ENCODE measurements at places on chromosomes 16 and 17. TPM values are rescaled to one million over a fixed set of nuclear protein-coding genes. Genes with fewer than 3 reads are reported as not detected.

Gene AOC3
- total RNA-seq, result 0.56 TPM

GRCh38 chr16:51898872-51899271 is 648.1 kb downstream of the TOX3 start:
- DNase-seq, result no peak
- H3K4me1 ChIP-seq, result no peaks in the 10 kb centered on the region
- no peaks in the 10 kb centered on the region for H3K27me3 ChIP-seq
- no peak overlapping the region for H3K27ac ChIP-seq

Gene TNFRSF17
- total RNA-seq, result 92.4 TPM

DNA sequence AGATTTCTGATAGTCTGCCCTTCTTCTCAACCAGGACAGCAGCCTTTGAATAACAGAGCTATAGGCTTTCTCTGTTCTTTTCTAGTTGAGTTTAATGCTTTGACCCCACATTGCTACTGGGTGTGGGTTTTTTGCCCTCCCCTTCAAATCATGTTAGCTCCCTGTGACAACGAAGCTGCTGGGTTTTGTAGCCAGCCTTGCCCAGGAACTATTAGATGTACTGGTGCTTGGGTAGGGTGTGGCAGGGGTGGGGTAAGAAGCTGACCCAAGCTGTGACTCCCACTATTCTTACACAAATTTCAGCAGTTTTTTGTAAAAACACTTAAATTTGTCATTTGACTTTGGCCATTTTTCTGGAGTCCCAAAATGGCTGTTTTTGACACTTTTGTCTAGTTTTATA is 69.7 kb downstream of the NLK start:
- DNase-seq, result no peak
- H3K27me3 ChIP-seq, result no peaks in the 10 kb centered on the region
- no peak overlapping the region for H3K4me3 ChIP-seq
- peaks cover 4% of the 10 kb centered on the region for H3K4me1 ChIP-seq

Gene PDILT
- total RNA-seq, result not detected

- no peaks in the 10 kb centered on the region for H3K36me3 ChIP-seq
- no peaks in the 10 kb centered on the region for H3K27me3 ChIP-seq
- no peaks in the 10 kb centered on the region for H3K4me1 ChIP-seq
Measured at GRCh38 chr17:77899498-77899897, 59.0 kb upstream of the TNRC6C start.

Data from GM12878 (cell line).